ENCODE measurements at places on chromosomes 12 and 14. TPM values are rescaled to one million over a fixed set of nuclear protein-coding genes. Genes with fewer than 3 reads are reported as not detected.

GRCh38 chr14:98974113-98974512, 297.9 kb downstream of the BCL11B start:
- no peak for DNase-seq

GRCh38 chr12:18799561-18799960, 61.6 kb downstream of the CAPZA3 start:
- DNase-seq, result no peak

Gene GDF11
- 25.6 TPM for polyA plus RNA-seq

Gene RNASE3
- polyA plus RNA-seq, result 0.50 TPM

DNA sequence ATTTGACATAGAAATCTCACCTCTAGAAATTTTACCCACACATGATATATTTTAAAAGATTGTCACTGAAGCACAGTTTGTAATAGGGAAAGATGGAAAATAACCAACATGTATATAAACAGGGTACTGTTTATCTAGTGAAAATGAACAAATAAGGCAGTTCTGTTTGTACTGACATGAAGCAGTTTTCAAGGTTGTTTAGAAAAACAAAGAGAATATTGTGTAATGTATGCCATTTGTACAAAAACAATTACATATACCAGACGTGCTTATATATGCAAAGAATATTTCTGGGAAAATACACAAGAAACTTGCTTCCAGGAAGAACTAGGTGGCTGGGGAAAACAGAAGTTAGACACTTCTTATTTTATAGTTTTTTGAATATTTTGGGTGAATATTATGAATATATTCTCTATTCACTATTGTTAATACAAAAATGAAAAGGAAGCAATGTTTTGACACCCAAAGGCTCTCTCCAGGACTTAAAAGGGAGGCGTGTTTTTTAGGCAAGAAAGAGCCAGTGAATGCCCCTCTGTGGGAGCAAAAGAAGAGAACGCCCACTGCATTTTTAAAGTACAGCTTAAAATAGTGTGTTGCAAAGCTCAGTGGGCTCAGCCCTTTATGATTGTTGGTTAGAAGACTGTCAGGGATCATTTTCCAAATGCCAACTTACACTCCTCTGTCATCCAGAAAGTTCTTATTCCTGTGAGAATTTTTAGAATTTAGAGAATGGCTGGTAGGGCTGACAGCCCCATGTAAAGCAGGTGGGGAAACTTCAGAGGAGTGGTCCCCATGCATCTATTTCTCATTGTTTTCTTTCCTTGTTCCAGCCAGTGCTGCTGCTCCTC, 59.6 kb upstream of the FERMT2 start:
- DNase-seq, result no peak

DNA sequence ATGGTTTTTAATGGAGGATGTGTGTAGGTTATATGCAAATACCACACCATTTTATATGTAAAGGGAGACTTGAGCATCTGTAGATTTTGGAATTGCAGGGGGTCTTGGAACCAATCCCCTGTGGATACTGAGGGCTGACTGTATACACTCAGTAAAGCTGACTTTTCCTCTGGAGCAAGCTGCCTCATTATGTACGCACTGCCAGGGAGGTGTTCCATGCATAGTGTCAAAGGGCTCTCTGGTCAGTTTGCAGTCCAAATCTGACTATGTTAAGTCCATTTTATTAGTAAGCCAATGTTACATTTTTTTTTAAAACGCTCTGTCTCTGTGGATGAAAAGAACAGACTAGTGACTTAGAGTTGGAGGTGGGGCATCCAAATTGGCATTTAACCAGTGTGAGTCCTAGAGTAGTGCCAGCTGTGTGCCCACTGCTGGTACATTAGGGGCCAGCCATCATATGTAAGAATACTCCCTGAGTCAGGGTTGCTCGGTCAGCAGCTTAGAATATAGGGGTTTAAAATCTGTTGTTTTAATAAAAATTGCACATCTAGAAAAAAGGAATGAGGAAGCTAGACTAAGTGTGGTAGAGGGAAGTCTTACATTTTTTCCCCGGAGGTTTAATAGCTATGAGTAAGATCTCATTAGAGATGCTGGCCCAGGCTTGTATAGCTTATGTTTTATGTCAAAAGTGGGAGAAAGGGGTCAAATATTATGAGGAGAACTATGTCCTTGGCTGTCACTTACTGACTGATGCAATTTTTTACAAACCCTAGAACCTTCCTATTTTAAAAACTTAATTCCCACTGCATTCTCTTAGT, 87.0 kb downstream of the TESC start:
- no peak for DNase-seq
